ENCODE measurements at places on chromosomes 1 and 21. TPM values are rescaled to one million over a fixed set of nuclear protein-coding genes. Genes with fewer than 3 reads are reported as not detected.

Gene RWDD3
- total RNA-seq: 13.5 TPM

Gene FASLG
- not detected for total RNA-seq

DNA sequence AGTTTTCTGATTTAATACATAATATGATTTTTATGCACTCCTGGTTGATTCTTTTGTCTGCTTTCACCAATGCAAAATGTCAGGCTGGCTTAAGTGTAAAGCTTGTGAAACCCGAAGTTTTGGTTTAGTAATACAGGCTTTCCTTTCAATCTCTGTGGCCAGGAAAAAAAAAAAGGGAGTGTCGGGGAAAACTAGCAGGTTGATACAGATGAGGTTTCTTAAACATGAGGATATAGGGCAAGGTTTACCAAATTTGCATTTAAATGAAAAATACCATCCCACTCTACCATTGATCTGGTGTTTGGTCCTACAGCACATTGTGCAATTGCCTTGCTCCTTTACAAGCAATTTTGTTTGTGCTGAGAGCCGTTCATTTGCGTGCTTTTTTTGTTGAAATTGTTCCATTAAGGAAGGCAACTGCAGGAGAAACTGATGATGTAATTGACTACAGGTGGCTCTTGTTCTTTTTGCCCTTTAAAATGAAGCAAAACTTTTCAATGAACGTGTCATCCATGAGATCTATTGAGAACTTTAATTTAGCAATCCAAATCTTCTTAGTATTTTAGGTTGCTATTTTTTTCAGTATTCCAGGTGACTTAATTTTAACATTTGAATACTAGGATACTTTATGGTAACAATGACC is 22.7 kb downstream of the CLIC6 start:
- DNase-seq: no peak

- no peak for DNase-seq
These were observed 12.3 kb downstream of the SGIP1 start for GRCh38 chr1:66546047-66546810.

DNA sequence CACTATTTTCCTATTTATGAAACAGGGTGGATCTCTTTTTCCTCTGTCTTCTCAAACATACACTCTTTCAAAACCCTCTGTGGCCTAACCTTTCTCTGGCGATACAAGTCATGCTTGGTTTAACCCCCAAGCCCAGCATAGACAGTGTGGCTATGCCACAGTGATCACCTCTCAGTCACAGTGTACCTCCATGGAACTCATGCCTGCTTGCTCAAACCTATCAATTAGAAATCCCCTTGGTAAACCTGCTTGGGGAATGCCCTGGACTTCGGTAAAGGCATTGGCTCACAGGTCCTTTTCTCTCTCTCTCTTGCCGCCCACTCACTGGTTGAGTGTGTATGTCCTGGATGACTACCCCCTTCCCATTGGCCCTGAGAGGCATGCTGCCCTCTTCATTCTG is 147.5 kb downstream of the CYYR1 start:
- no peak for DNase-seq

GRCh38 chr1:9101510-9102146 is 27.3 kb downstream of the GPR157 start:
- peak; percentile 44 for DNase-seq

DNA sequence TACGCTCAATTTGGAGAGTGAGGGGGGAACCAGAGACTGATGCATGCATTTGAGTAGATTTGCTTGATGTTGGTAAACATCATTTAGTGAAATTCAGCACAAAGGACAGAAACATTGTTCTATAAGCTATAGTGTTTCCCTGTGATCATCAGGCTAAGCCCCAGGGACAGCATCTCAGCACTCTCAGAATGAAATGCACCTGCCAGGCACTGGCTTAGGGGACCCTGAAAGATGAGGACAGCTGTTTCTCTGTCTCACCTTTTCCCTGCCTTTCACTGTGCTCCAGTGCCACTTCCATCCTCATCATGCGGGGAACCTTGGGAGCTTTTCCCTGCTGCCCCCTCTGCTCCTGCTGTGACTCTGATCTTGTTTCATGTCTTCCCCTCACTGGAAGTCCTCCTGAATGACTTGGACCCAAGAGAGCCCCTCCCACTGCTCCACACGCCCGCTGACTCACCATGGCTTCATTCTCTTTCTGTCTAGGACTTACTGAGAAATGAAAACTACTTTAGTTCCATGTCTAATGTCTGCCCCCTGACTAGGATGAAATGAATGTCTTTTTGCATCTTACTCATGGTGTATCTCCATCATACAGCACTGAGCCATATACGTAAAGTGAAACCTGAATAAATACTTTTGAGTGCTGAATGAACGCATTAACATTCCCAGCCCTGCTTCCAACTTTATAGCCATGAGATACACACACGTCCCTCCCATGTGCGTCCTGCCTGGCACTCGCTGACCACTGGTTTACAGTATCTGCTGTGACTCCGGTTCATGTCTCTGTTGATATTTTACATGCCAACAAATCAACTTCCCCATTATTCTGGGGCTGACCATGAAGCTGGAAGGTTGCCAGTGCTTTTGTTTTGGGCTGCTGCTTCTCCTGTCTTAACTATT is 182.0 kb downstream of the PCP4 start:
- DNase-seq: no peak

- DNase-seq: no peak
These were observed 14.7 kb downstream of the TMEM81 start for GRCh38 chr1:205069371-205070125.

- peak; percentile 89 for DNase-seq
These were observed at the start of gene PSMB2 for GRCh38 chr1:35641233-35641866. Gene PSMB2, minus strand, starts transcription at chr1:35641526. Its CDS starts 94 bp downstream, at chr1:35641432.

DNA sequence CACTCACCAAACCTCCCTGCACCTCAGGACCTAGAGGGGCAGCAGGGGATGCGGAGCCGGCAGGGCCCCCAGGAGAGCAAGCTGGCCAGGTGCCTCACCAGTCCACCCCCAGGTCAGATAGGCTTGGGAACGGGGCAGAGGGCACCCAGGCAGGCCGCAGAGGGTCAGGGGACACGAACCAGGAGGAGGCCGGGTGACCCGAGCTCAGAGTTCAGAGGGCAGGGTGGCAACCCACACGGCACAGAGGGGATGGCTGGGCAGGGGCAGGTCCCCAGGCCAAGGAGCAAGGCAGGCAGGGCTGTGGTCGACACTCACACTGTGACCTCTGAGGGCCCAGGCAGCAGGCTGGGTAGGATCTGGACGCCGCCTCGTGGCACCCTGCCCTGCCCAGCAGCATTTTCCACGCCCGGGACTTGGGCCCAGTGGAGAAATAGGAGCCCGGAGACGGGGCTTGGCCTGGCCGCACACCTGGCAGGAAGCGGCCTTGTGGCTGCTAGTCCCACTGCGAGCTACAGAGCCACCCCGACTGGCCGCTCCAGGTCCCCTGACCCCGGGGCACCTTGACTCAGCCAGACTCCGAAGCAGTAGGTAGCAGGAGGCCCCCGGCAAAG is 5.3 kb downstream of the DVL1 start:
- DNase-seq: no peak

DNA sequence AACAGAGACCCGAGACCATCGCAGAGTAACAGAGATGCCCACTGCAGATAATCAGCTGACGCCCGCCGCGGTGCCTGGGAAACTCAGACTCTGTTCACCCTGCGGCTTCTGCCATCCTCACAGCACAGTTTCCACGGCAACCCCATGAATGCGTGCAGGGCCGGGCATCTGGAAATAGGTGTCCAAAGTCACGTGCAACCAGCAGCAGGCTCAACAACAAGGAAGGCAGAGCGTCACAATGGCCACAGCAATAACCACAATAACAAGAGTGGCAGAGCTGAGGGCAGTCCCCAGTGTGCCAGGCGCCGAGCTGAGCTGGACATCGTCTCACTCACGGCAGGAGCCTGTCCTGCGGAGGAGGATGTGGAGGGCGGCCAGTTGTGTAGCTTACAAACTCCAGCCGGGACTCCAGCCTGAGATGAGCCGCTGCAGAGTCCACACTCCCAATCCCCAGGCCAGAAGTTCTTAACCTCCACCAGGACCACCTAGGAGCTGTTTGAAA is 102.0 kb downstream of the CRYAA start:
- DNase-seq: no peak
